ENCODE measurements at places on chromosomes 3 and 15.

DNA sequence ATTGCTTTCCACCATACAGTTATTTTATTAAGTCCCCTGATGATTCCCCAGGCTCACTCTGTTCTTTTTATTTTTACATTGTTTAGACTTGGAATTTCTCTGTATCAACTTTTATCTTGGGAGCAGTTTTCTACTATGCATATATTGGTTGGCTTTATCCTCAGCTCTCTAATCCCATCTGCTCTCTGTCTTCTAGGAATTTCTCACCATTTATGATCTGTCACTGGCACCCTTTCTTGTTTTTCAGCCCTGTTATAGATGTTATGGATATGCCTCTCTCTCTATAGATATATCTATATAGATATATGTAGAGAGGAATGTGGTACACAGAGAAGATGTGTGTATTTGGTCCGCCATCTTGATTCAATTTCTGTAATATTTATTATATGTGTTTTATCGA lies 90.5 kb downstream of the SH3GL3 start:
- no peak for DNase-seq

GRCh38 chr15:48636511-48636910 lies 9.0 kb downstream of the FBN1 start:
- no peak for DNase-seq

- DNase-seq, result peak; percentile 10
Observed at GRCh38 chr3:104066658-104067057, 1300.1 kb upstream of the ALCAM start.

- DNase-seq, result no peak
Observed at GRCh38 chr15:50055750-50056157, 63.3 kb downstream of the ATP8B4 start.

DNA sequence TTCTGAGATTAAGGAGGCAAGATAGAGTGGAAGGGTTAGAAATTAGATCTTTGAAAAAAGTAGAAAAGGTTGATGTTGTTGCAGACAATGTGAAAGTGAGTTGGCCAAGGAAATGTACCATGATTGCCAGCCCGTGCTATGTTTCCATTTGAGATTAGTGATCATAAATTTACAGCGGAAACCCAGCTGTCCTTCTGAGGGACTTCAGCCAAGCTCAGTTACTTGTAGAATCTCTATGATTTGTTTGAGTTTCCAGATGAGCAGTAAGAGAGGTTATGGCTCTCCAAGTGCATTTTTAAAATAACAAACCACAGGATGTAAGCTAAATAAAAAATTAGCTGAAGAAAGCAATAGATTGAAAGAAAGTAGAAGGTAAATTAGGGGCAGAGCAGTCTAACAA lies 54.2 kb upstream of the RBMS3 start:
- DNase-seq, result no peak

GRCh38 chr3:127821394-127821793 lies 921 bp downstream of the MGLL start:
- no peak for DNase-seq

GRCh38 chr3:9351709-9352126 lies 11.1 kb upstream of the THUMPD3 start:
- no peak for DNase-seq

DNA sequence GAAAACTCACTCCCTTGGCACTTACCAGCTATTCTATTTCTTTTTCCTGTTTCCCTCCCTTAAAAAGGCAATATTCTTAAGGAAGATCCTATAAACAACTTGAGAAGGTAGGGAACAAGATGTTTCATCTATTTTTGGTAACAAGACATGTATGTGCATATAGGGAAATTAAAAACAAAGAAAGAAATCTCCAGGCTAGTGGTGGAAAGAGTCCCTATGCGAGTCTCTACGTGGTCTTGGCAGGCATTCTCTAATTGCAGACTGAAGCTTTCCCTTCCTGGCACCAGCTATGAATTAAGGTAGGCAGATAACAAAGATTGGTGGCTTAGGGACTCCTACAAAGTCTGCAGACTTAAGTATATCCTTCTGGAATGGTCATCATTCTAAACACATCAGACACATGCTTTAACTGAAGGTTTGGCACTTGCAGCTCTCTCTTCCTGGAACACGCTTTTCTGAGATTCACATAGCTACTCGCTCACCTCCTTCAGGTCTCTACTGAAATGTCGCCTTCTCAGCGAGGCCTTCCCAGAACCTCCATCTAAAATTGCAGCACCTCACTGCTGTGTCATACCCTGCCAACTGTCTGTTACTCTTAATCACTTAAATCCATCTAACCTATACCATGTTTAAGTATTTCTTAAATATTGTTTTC lies 336.0 kb downstream of the VGLL3 start:
- DNase-seq, result no peak

DNA sequence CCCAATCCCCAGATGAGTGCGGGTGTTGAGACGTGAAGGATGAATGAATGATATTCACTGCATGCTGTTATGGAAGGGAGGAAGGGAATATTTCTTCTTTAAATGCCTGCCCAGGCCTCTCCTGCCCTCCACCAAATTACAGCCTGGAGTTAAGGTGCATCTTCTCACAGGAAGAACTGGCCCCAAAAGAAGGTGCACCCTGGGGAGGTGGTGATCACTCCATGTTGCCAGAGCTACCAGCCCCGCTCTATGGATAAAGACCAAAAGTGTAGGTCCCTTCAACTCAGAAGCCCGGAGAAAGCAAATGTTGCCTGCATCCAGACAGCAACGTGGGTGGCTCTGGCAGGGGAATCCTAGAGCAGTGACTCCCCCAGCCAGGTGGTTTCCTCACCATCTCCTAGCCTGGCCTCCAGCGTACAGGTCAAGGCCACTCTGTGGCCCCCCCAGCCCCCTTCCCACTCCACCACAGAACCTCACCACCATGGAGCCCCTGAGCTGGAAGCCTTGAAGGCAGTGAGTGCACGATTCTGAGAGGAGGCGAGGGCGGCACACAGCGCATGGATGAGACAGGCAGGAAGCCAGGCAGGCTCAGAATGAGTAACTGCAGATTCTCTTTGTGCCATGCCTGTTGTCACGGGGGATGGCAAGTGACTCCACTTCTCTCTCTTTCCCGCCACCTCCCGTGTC lies 3.5 kb upstream of the VIPR1 start:
- no peak for DNase-seq

DNA sequence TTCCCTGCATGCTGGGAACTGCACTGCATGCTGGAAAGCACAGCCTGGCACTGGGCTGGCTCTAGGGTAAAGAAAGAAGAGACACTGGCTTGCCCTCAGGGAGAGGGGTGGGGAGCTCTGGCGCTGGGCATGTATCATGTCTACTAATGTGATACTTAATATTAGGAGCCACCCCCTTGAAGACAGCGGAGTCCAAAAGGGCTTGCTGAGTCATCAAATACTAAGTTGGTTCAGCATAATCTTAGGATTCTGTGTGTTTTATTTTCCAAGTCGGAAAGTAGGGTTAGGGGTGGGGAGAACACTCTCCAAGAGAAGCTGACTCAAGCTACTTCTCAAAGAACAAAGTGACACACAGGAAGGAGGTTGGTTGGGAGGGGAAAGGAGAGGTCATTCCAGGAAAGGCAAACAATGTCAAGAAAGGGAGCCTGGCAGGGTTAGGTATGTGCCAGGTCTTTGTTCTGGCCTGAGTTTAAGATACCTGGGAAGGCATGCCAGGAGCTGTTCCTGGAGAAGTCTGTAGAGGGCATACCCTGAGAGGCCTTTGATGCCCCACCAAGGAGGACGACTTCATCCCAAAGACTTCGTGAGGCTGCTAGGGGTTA lies 237.8 kb upstream of the NR2E3 start:
- DNase-seq, result no peak

DNA sequence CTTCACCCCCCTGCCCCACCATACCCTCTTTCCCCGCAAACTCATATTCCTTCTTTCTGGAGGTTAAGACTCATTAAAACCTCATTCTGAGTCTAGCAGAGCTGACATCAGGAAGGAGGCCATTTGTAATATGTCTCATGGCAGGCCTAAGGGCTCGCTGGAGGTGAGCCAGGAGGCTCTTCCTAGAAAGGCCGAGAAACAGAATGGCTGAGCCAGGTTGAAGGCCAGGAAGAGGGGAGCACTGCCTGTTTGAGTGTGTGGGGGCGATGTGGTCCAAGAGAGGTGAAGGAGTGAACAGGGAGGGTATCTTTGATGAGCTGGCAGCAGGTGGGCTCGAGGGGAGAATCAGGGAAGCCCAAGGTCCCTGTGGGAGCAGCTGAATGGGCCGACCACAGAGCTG lies 317.3 kb downstream of the TLE3 start:
- no peak for DNase-seq

DNA sequence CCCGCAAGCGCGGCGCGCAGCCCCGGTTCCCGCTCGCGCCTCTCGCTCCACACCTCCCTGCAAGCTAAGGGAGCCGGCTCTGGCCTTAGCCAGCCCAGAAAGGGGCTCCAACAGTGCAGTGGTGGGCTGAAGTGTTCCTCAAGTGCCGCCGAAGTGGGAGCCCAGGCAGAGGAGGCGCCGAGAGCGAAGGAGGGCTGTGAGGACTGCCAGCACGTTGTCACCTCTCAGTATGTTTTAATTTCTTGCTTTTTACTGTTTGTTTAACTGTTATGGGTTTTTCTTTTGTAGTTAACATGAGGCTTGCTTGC lies 1525.7 kb downstream of the SI start:
- DNase-seq, result no peak

DNA sequence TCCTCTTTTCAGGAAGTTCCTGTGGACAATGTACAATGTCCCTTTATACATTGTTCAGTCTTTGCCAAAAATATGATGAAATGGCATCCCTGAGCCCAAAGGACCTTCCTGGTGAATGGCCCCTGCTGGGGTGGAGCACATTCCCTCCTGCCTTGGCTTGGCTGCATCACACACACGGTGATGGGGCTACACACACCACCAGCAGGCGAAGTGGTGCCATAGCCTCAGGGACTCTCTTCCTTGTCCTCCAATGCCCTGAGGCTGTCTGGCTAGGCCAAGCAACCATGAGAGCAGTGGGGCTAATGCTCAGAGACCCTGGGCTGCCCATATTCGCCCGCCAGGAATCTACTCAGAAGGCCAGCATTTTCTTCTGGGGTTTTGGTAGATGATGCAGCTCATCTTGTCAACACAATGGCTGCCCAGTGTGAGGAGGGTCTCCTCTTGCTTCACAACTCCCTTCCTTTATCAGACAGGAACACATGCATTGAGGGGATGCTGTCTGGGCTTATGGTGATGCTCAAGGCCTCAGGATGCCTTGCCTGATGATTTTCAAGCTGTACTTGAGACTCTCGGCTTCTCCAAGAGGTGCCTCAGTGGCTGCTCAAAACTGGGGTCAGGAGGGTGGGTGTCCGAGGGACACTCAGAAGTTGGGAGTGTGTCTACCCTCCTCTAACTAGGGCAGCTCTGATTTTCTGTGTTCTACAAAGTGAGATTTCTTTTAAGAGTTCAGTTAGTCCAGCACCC lies 40.9 kb upstream of the EPHB1 start:
- DNase-seq, result no peak

DNA sequence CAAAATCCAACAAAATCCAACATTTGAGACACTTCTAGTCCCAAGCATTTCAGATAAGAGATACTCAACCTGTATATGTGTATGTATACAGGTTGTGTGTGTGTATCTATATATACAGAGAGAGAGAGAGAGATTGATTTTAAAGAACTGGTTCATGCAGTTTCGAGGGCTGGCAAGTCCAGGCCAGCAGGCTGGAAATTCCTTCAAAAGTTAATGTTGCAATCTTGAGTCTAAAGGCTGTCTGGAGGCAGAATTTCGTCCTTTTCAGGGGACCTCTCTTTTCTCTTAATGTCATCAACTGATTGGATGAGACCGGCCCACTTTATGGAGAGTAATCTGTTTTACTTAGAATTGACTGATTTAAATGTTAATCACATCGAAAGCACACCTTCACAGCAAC lies 199.6 kb upstream of the IL12A start:
- DNase-seq, result no peak

- peak; percentile 26 for DNase-seq
Observed at GRCh38 chr3:106206146-106206545, 337.3 kb upstream of the CBLB start.

DNA sequence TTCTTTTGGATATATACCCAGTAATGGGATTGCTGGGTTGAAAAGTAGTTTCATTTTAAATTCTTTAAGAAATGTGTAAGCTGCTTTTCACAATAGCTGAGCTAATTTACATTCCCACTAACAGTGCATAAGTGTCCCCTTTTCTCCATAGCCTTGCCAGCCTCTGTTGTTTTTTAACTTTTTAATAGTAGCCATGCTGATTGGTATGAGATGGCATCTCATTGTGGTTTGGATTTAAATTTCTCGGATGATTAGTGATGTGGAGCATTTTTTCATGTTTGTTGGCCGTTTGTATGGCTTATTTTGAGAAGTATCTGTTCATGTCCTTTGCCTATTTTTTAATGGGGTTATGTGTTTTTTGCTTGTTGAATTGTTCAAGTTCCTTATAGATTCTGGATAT lies 444.3 kb upstream of the ATP11B start:
- no peak for DNase-seq

DNA sequence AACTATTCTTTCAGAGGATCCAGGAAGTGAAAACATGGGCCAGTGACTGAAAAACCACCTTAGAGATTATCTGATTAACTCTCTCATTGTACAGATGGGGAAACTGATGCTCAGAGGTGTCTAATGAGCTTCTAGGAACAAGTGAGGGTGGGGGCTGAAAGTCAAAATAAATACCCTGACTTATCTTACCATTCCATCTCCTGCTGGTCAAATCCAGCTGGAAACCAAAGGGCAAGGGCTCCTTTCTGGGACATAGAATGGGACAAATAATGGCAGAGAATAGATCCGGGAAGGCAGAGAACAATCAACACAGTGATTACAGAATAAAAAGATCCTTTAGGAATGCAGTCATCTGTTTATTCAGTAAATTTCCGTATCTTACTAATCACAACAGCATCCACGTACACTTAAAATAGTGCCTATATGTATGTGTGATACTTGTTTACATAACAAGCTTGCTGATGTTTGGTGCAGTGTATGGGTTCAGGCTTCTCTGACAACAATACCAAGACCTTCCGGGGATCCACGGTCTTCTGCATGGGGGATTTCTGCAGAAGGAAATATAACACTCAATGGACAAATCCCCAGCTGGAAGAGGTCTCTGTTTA lies 173.2 kb downstream of the THSD4 start:
- DNase-seq, result no peak

GRCh38 chr3:12893247-12893646 lies 51.9 kb upstream of the RPL32 start:
- DNase-seq, result no peak

DNA sequence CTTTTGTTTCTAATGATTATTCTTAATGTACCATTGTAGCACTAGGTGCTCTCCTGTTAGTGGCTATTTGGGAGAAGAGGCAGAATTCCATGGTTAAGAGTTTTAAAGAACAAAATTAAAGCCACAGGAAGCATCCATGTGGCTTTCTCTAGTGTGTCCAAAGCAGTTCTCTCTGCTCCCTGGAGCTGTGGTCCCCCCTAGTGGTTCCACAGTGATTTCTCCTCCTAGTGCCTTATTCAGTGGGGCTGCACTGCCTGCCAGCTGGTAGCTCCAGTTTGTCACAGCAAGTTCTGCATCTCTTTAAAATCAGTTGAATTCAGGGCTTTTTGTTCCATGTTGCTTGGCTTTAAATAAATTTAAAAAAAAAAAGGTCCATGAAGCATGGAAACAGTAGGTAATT lies 39.6 kb upstream of the FAM98B start:
- DNase-seq, result peak; percentile 42
